WTC11 (cell line): ENCODE measurements at places on chromosomes 13 and 19.

GRCh38 chr13:51220706-51221105, 1.5 kb upstream of the FAM124A start:
- DNase-seq = no peak

DNA sequence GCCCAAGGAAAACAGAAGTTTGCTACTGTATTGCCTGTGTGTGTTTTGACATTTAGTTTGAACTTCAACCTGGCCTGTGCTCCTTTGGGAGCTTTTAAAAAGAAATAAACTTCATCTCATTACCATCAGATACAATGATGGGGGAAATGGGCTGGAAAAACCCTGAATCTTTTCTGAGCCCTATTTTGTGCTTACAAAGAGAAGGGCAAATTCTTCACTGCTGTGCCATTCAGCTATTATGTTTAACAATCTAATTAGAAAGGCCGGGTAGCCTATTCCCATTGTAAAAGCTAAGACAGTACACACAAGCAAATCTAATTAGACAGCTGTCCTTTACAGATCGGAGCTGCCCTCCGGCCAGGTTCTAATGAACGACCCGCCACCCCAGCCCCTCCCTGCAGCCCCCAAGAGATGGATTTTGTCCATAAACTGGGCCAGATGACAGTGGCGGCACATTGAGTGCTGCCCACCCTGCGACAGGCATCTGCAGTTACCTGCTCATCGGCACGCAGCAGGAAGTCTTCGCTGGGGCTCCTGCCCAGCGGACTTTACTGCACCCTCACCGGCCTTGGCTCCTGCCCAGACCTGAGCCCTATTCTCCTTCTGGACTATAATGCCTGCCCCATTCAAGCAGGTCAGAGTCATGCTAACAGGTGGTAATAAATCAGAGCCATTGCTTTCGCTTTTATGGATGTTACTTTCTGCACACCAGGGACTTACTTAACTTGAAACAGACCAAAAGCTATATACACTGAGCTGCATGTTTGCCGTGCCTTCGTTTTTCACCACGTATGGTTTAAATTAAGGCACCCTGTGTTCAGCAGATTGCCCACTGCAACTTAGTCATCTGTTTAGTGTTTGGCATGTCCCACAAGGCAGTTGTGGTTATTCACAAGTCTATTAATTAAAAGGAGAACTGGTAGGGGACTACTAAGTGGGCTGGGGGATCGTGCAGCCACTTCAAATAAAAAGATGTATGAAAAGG, 549.6 kb downstream of the FGF9 start:
- DNase-seq = no peak

- DNase-seq = no peak
Observed at GRCh38 chr13:111661776-111662175, 341.3 kb downstream of the TEX29 start.

GRCh38 chr19:41795031-41795461, 1.3 kb upstream of the CEACAM3 start:
- DNase-seq = peak; percentile 76

GRCh38 chr19:43481701-43482100, 16.3 kb upstream of the LYPD3 start:
- no peak for DNase-seq

DNA sequence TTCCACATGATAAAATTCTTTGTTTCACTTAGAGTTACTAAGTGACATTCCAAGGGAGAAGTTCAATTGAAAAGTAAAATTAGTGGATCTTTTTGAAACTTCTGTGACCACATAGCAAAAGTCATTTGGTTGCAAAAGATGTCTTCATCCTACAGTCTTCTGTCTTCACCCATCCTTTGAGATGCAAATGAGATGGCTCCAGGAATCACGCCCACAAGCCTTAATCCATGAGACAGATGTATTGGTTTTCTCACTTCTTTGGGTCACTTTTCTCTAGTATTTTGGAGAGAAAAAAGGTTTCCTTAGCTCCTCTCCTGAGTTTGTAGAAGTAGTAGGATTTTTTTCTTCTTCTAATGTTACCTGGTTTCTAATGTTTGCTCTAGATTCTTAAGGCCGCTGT, 259.5 kb upstream of the SLC10A2 start:
- no peak for DNase-seq

- DNase-seq = no peak
Observed at GRCh38 chr19:44648631-44649251, 5.0 kb downstream of the PVR start.

- no peak for DNase-seq
Observed at GRCh38 chr13:97752961-97753668, 200.4 kb upstream of the IPO5 start.

DNA sequence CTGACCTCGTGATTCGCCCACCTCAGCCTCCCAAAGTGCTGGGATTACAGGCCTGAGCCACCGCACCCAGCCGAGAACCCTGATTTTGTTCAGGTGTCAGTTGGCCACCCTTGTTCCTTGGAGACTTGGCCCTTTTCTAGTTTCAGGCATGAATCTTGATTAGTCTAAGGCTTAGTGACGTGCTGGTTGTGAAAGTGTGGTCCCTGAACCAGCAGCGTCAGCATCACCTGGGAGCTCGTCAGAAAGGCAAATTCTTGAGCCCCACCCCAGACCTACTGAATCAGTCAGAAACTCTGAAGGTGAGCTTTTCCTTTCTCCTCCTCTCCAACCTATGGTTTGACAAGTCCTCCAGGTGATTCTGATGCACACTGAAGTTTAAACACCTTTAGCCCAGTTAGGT, 35.2 kb downstream of the CACNG6 start:
- DNase-seq = no peak

GRCh38 chr19:46875234-46875633, 14.4 kb downstream of the ARHGAP35 start:
- no peak for DNase-seq

GRCh38 chr19:35517342-35517741, 3.9 kb upstream of the DMKN start:
- no peak for DNase-seq

- no peak for DNase-seq
Observed at GRCh38 chr13:75391432-75392100, 90.4 kb downstream of the TBC1D4 start.

GRCh38 chr13:51922771-51923480, 61.2 kb downstream of the CCDC70 start:
- no peak for DNase-seq

DNA sequence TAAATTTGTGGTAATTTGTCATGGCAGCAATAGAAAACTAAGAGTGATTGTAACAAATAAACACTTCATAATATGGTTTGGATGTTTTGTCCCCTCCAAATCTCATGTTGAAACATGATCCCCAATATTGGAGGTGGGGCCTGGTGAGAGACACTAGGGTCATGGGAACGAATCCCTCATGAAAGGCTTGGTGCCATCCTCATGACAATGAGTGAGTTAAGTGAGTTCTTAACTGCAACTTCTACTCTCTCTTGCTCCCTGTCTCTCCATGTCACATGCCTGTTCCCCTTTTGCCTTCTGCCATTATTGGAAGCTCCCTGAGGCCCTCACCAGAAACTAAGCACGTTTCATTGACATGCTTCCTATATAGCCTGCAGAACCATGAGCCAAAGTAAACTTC, 1233.2 kb downstream of the OLFM4 start:
- no peak for DNase-seq

- no peak for DNase-seq
Observed at GRCh38 chr13:31111136-31111535, 50.6 kb downstream of the HSPH1 start.

DNA sequence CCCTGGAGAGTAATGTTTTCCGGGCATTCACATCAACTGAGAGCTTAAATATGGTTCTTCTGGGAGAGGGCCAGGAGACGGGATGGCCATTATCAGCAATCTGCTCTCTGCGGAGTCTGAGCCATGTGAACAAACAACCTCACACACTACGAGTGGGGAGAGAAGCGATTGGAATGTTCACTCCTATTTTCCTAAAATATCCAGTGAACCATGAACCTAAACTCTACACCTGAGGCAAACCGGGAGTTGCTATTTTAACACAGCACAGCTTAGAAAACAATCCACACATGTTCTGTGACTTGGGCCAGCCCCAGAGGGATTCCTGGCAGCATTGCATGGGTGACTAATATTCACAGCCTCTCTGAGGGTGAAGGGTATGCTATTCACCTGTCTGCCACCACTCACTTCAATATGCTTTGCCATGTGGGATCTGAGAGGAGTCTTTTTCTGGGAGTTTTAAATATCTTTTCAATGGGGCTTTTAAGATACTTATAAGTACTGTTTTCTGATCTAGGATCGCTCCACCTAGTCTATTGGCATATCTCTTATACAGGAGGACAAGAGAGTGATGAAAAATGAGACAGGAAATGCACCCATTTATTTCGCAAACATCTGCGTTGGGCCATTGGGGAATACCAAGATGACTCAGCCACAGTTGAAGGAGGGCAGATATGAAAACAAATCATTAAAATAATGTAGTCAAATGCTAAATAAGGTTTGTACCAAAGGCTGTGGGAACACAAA, 72.6 kb upstream of the SERP2 start:
- no peak for DNase-seq

DNA sequence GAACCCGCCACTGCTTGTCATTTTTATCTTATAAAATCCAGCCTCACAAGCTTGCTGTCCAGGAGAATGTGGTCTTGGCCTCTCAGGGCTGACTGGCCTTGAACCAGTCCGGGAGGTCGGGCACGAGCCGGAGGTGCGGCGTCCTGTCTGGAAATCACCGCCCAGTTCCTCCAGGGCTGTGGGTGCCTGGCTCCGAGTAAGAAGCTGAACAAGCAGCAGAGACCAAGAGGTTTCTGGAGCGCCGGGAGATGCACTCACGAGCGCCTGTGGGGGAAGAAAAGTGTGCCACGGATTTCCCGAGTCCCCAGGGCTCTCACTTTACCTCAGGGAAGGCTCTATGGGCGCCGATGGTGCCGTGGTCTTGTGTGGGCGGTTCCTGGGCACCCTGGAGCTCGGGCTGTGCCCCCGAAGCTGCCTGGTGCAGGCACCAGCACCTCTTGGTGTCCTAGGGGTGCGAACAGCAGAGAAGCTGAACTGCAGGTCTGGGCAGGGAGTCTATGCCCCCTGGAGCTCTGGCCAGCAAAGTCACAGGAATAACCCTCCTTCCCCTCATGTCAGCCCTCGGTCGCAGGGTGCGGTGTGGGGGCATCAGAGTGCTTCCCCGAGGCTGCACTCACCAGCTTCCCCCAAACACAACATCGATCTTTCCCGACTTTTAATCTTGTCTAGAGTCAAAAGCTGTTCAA, 50.0 kb downstream of the GAS6 start:
- DNase-seq = no peak

- peak; percentile 29 for DNase-seq
Observed at GRCh38 chr19:5339950-5340636, 519 bp downstream of the PTPRS start.

DNA sequence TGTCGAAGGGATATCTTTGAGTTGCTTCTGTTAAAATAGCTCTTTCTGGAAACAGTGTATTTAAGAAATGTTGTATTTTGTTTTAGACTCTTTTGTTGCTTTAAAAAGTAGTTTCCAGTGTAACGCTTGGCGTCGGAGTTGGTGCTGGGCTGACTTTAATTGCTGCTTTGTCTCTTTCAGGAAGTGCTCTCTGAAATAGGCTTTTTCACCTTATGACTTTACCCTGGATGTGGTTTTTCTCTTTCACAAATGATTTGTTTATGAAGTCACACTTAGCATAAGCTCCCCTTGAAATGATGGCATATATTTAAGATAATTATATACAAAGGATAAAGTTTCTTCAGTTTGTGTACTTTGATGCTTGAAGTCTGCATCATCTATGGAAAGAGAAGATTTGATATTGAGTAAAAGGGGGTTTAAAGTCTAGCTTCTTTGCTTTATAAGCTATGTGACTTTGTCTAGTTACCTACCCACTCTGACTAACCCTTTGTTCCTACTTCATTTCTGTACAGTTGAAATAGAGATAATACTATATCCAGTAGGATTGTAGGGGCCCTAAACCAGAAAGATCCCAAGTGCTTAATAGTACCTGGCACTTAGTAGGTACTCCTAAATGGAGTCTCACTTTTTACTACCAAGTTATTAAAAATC, at the start of gene GPR18:
Gene GPR18, minus strand, starts transcription at position 170 of the 651 bp plus-strand sequence. CDS start 2,507 bp downstream, outside the sequence.
- no peak for DNase-seq

- no peak for DNase-seq
Observed at GRCh38 chr13:50198508-50198907, 183.3 kb downstream of the KCNRG start.

GRCh38 chr19:22619371-22619770, 14.8 kb upstream of the ZNF492 start:
- DNase-seq = no peak

- peak; percentile 79 for DNase-seq
Observed at GRCh38 chr19:44753932-44754749, 5.6 kb downstream of the BCL3 start.

DNA sequence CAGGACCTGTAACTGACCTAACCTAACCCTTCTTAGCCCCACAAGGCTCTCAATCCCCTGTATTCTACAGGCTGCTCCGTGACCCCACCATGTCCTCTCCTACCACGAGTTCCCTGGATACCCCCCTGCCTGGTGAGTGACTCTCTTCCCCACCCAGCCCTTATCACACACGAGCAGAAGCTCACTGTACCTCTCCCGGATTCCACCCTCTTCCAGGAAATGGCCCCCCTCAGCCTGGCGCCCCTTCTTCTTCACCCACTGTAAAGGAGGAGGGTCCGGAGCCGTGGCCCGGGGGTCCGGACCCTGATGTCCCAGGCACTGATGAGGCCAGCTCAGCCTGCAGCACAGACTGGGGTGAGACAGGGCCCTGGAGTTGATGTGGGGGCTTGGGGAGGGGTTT, 1.3 kb downstream of the NR1H2 start:
- DNase-seq = no peak

DNA sequence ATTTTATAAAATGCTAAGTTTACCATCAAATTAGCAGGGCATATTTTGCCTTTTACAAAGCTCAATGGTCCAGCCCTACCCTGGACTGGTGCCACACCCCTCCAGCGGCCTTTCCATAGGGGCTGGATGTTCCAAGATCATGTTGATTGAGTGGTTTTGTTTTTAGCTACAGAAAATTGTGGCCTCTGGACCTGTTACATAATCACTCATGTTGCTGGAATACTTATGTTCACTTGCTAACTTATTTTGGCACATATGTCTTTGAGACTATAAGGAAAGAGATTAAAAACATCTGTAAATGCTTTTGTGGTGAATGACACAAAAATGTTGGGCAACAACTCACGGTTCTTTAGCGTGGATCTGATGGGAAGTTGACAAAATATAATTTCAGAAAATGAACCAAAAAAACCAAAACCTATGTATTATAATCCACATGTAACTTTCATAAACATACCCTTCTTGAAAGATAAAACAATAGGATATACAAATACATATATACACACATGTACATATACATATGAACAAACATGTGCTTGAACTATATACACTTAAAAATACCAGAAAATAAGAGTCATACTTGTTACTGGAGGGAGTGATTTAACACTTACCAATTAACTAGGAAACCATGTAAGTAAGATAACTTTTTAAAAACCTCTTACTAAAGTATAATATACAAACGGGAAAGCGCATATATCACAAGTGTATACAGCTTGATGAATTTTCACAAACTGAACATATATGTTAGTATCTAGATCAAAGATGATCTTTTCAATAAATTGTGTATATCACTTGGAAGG, 46.6 kb upstream of the SLC15A1 start:
- no peak for DNase-seq
